ENCODE measurements at places on chromosomes 6 and 20.

DNA sequence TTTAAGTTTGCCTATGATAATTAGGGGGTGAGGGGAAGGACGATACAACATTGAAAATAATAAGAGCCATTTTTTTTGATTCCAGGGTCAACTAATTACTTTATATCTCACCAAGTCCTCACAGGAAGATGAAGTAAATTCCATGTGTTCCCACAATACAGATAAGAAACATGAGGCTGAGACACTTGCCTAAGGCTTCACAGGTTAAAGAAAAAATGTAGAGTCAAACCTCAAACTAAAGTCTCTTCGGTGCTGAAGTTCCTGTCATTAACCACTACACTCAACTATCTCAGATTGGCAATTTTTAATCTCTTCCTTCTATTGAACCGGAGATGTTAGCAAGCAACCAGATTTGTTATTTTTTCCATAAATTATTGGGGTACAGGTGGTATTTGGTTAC is 33.0 kb downstream of the MRAP2 start:
- no peaks in the 10 kb centered on the region for H3K36me3 ChIP-seq
- no peak overlapping the region for H3K4me3 ChIP-seq
- no peak for DNase-seq
- no peak overlapping the region for H3K27ac ChIP-seq
- H3K27me3 ChIP-seq = no peaks in the 10 kb centered on the region
- H3K4me1 ChIP-seq = no peaks in the 10 kb centered on the region

DNA sequence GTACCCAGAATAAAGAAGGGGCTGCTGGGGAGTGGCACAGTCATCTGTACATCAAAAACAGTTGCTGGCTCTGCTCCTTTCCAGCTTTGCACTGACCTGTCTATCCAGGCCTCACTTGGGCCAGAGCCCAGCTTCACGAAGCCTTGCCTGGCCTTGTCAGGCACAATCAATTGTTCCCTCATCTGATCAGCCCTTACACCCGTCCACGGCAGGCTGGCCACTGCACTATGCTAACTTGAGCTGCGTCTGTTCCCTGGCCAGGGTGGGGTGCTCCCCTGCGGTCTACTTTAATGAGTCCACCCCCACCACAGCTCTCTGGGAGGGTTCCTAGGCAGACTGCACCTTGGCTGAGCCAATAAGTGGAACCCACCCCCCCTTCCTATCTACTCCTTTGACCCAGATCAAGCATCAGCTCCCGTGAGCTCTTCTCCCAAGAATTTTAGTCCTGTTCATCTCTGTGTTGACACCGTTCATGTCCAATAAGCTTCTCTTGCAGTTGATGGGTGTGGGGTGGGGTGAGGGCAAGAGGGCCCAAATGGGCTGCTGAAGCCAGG is 74.3 kb upstream of the MLN start:
- H3K36me3 ChIP-seq = no peaks in the 10 kb centered on the region
- no peak for DNase-seq
- no peaks in the 10 kb centered on the region for H3K4me1 ChIP-seq
- no peak overlapping the region for H3K4me3 ChIP-seq

DNA sequence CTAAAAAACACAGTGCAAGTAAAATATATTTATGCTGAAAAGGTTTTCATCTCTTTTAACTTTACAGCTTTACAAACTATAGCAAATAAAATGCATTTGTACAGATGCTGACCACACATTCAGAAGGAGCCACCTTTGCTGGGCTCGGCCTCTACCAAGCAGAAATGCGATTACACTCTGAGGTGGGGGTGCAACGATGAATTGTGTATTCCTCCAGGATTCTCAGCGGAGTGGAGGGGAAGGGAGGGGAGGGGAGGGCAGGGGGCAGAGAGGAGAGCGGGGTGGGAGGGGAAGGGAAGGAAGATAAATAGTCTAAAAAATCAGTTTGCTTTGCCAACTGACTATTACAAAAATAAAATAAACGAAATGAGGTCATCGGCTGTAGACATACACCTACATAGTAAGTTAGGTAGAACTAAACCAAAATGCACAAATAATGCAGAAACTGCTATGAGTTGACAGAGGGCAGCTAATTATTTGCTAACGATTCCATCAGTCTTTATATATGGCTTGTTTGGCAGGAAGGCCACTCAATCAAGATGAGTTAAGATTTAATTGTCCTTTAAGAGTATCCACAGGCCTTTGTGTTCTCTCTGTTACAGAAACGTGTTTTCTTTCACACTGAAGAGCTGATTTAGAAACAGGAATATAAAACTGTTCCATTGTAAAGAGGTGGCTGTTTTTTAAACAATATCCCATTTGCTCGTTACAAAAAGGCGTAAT is 90.1 kb downstream of the TAF4 start:
- no peaks in the 10 kb centered on the region for H3K27me3 ChIP-seq
- no peaks in the 10 kb centered on the region for H3K4me1 ChIP-seq
- H3K36me3 ChIP-seq = peaks cover 5% of the 10 kb centered on the region
- H3K27ac ChIP-seq = no peak overlapping the region
- H3K4me3 ChIP-seq = no peak overlapping the region

GRCh38 chr6:164570801-164571200 is 738.6 kb downstream of the C6orf118 start:
- no peaks in the 10 kb centered on the region for H3K27me3 ChIP-seq
- H3K27ac ChIP-seq = no peak overlapping the region
- H3K4me3 ChIP-seq = no peak overlapping the region
- no peaks in the 10 kb centered on the region for H3K36me3 ChIP-seq
- H3K4me1 ChIP-seq = no peaks in the 10 kb centered on the region

Data from breast epithelium (tissue), 4 donors.